ENCODE measurements at places on chromosomes 7 and 10. TPM values are rescaled to one million over a fixed set of nuclear protein-coding genes. Genes with fewer than 3 reads are reported as not detected.

TMEM236 gene
- 0.23 TPM for total RNA-seq

MRPS17 gene
- total RNA-seq = 27.7 TPM

TSPAN13 gene
- 111 TPM for total RNA-seq

SPDYE5 gene
- total RNA-seq = not detected

HOXA10 gene
- total RNA-seq = not detected

ASB10 gene
- total RNA-seq = not detected

PRKCQ gene
- 5.3 TPM for total RNA-seq

HOXA13 gene
- total RNA-seq = not detected

UCN3 gene
- total RNA-seq = not detected

TFPI2 gene
- total RNA-seq = 0.92 TPM

OR6V1 gene
- total RNA-seq = not detected

CYP26C1 gene
- total RNA-seq = 0.23 TPM

PNLIPRP3 gene
- total RNA-seq = not detected

ARMH3 gene
- 22.6 TPM for total RNA-seq

ANKRD7 gene
- total RNA-seq = 16.8 TPM

EMX2 gene
- total RNA-seq = 1.4 TPM

NPSR1 gene
- total RNA-seq = 1.8 TPM

ITPRID1 gene
- total RNA-seq = 0.23 TPM

SPAM1 gene
- not detected for total RNA-seq

IGFBP3 gene
- total RNA-seq = 7.2 TPM

GIMAP6 gene
- total RNA-seq = 6.9 TPM

PKD1L1 gene
- total RNA-seq = 0.92 TPM

RAB19 gene
- total RNA-seq = not detected

STMP1 gene
- 26.5 TPM for total RNA-seq

SKIDA1 gene
- total RNA-seq = 6.9 TPM

KCNMA1 gene
- total RNA-seq = 76.1 TPM

ORC5 gene
- total RNA-seq = 48.0 TPM

NAT16 gene
- total RNA-seq = 2.1 TPM

PGAM2 gene
- total RNA-seq = 16.4 TPM

AZGP1 gene
- not detected for total RNA-seq

LGI1 gene
- total RNA-seq = 52.8 TPM

AMPH gene
- total RNA-seq = 61.6 TPM

HMX2 gene
- 0.92 TPM for total RNA-seq

FOXP2 gene
- total RNA-seq = 94.6 TPM

ZNF680 gene
- 52.1 TPM for total RNA-seq

CRYGN gene
- not detected for total RNA-seq

NOLC1 gene
- 48.9 TPM for total RNA-seq

POU6F2 gene
- total RNA-seq = 2.1 TPM

WNT8B gene
- total RNA-seq = 0.69 TPM

TAF3 gene
- total RNA-seq = 4.2 TPM

ATG9B gene
- total RNA-seq = 3.9 TPM

SNCG gene
- 29.1 TPM for total RNA-seq

TCAF2 gene
- 0.92 TPM for total RNA-seq

ARHGAP22 gene
- 7.2 TPM for total RNA-seq

KLHDC10 gene
- total RNA-seq = 116 TPM

MTERF1 gene
- 19.4 TPM for total RNA-seq

All from diencephalon (tissue), 1 donor.